RCC 7860 (cell line): ENCODE measurements at places on chromosomes 5 and 9.

DNA sequence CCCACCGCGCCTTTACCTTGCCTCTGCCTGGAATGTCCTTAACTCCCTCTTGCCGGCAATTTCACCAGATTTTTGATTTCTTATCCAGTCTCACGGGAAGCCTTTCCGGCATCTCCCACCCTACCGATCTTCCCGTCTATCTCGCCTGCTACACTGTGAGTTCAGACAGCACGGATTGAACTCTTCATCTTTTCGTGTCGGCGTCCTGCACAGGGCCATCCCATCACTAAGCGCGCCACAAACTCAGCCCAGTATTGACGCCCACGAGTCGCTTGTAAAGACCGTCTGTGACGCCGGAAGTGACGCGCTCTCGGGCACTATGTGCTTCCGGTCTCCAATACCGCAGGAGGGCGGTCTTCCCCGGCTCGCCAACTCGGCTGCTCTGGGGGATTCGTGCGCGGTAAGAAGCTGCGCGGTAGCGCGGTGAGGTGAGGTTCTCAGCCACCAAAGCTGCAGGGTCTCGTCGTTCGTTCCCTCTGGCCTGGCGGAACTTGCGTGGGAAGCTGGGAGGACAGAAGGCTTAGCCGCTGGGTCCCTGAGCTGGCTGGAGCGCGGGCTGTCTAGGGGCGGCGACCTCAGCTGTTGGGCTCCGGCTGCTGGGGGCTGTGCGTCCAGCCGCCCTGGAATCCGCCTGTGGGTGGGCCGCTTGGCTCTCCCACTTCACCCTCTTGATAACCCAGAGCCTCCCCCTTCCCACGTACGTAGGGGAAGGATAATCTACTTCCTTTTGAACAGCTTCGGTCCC lies at the start of gene ZCCHC9:
Gene ZCCHC9 (plus strand): TSS at position 317 of the 745 bp plus-strand sequence. CDS start 3,171 bp downstream, outside the sequence.
- peak; percentile 69 for DNase-seq

DNA sequence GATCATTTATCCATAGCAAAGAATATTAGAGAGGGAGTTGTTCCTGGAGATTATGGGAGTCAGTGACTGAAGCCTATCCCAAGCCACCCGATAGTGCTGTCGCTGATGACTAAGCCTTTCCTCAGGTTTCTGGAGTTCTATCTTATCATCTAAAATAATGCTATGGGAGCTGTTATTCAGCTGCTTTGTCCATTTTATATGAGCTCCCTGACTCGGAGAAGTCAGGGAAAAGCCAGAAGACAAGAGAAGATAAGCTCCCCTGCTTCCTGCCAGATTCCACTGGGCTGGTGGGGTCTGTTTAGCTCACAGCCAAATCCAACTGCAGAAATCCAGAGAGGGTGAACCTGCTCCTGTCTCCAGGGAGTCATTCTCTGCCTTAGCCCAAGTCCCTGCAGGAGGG lies 148.2 kb downstream of the DROSHA start:
- DNase-seq = peak; percentile 29

GRCh38 chr5:14948383-14948782 lies 76.8 kb upstream of the ANKH start:
- no peak for DNase-seq

DNA sequence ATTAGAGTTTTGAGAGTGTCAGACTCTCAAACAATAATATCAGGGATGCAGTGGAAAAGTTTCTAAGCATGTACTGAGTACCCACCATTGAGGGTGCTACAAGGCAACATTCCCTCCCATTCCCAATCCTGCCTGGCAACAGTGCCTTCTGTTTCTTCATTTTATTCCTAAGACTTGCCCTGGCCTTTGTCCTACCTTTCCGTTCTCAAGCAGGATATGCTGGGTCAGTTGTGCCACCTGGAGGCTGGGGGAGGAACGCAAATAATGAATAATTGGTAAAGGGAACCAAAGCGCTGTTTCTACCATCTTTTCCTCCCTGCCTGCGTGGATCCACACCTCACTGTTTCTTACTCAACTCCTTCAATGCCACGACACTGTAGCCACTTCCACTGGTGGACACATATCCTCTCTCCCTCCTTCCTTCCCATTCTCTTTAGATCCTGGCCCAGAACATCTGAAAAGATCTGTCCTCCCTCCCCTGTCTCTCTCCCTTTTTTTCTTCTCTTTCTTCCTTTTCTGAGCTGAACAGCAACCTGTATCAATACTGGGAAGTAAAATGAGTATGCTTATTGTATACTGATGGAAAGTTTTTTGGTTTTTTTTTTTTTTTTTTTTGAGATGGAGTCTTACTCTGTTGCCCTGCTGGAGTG lies 149.5 kb downstream of the C9orf152 start:
- peak; percentile 51 for DNase-seq

DNA sequence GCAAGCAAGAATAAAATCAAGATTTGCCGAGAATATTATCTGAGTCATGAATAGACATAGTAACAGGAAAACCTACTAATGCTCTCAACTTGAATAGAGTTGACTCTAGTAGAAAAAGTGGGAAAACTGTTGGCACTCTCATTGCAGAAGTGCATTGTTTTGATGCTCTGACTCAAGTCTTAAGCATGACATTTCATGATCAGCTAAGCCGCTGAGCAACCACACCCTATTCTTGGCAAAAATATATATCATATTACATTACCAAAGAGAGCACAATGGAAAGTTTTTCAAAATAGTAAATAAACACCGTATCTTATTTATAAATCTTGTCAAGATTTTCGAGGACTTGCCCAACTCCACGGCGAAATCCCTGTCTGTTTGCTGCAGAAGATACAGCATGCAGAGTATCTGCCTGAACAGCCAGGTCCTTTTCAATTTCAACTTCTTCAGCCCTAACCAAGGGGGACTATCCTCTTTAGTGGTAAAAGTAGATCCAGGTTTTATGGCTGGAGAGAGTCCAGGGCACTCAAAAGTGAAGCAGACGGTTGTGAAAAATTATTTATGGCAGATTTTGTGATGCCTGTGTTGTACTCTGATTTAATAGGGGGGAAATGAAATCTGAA lies 13.9 kb upstream of the ADAMTSL1 start:
- DNase-seq = peak; percentile 38

- no peak for DNase-seq
Measured at GRCh38 chr9:119675951-119676350, 306.7 kb upstream of the BRINP1 start.

GRCh38 chr5:43412156-43412555 lies at the start of gene CCL28:
CCL28 (minus strand) TSS chr5:43412391; CDS start chr5:43412316, 75 bp downstream.
- DNase-seq = no peak

GRCh38 chr5:9588254-9588653 lies 41.9 kb downstream of the TAS2R1 start:
- DNase-seq = no peak

- no peak for DNase-seq
Measured at GRCh38 chr5:84791138-84791537, 406.5 kb upstream of the EDIL3 start.

DNA sequence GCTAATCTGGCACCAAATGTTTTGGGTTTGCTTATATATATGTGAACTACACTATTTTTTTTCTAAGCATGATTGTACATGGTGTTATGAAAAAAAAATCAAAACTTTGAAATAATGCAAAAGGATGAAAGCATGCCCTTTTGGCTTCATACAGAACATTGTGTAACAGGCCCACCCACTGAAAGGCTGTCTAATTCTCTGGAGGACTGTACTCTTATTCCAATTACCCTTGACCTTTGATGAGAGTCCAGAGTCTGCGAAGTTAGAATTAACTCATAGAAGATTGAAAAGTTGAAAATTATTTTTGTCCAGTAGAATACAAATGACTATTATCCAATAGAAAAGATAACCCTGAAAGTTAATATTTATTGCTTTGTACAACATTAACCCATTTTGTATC lies 117.4 kb downstream of the ADAMTS12 start:
- DNase-seq = no peak

- no peak for DNase-seq
Measured at GRCh38 chr9:134550584-134550983, 91.0 kb upstream of the COL5A1 start.

GRCh38 chr5:87741881-87742280 lies 329.2 kb upstream of the CCNH start:
- no peak for DNase-seq

DNA sequence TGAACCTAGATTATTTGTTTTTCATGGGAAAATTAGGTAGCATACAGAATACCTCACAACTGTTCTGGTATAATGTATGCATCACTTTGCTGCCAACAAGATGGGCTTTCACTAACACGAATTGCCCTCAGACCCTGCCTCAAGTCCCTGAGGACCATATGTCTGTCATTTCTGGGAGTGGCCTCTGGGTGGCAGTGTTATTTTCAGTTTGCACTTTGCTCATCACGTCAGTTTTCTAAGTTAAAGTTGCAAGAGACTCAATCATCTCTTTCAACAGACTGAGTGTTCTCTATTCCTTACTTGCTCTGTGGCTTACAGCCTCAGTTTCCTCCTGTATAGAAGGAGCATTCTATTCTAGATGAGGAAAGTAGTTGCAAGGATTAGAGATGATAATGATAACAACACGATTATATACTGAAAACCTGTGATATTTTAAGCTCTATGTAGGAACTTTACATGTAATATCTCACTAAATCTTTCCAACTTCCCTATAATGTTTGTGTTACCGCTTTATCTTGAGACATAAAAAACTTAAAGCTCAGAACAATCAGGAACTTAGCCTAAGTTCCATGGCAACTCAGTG lies 55.7 kb downstream of the TSSK1B start:
- peak; percentile 31 for DNase-seq

DNA sequence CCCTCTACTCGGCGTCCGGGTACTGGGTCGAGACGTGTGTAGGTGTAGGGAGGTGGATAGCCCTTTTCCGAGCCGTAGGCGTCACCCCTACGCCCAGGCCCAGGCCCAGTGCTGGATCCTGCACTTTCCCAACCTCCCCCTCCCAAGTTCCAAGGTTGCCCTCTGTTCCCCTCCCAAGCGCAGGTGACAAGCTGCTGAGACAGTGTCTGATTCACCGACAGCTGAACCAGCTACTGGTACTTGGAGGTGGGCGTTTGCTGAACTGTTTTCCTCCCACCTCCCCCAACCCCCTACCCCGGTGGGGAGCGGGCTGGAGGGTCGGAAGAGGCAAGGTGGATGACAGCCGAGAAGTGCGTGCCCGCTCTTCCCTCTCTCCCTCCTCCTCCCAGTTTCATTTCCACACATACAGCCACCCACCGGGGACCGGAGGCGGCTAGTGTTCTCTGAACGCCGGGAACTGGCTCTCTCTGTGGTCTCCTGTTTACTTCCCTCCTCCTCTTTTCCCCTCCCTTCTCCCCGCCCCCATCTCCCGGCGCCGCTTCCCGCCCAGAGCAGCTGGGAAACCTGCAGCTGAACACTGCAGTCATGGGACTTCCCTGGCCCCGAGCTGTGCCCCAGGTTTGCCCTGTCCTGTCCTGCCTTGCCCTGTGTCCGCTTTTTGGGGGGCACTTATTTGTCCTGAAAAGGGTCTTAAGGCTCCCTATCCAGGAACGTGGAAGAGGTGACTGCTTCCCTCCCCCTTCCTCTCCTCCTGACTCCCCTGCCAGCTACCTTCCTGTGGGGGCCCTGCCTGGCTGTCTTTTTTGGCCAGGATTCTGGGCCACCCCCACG lies 6.2 kb upstream of the KLF9 start:
- peak; percentile 65 for DNase-seq

DNA sequence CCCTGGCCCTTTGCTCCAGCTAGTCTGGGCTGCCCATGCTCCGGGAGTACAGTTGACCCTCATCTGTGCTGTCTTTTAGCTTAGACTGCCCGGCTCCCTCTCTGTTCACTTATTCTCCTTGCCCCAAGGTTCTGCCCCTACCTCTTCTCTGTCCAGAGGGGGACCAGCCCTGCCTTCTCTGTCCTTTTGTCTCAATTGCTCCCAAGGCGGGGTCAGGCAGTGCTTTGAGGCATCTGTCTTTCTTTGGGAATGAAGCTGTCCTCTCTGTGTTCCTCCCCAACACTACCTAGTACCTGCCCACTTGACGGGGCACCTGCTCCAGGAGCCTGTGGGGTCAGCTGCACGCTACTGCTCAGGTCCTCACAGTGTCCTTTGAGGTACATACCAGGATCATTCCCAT lies 59.3 kb downstream of the PSD2 start:
- DNase-seq = no peak

- no peak for DNase-seq
Measured at GRCh38 chr9:102911185-102911584, 83.9 kb upstream of the CYLC2 start.

DNA sequence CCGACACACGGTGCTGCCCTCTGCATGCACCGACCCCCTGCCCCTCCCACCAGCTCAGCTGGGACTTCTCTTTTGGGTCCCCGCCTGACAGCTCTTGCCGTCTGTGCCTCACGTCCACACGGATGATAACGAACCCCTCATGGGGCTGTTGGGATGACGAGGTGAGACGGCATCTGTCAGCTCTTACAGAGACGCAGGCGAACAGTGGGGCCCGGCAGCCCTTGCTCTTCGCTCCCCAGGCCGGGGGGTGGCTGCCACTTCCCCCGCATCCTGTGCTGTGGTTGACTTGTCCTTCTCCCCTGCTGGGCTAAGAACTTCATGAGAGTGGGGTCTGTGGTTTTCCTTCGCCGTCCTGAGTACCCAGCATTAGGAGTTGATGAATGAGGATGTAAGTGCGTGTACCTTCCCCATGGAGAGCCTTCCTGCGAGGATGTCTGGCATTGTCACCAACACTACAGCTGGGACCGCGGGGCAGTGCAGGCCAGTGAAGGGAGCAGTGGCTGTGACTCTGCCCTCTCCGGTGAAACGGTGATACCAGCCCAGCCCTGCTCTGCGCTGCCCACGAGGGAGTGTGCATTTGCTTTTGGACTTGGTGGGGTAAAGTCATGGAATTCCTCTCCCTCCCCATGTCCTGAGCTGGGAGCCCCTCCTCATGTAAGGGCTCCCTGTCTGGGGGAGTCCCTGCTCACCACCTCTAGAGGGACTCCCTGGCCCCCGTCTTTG lies 23.2 kb downstream of the HK3 start:
- DNase-seq = no peak

GRCh38 chr5:107338335-107338734 lies 332.4 kb downstream of the EFNA5 start:
- DNase-seq = no peak

DNA sequence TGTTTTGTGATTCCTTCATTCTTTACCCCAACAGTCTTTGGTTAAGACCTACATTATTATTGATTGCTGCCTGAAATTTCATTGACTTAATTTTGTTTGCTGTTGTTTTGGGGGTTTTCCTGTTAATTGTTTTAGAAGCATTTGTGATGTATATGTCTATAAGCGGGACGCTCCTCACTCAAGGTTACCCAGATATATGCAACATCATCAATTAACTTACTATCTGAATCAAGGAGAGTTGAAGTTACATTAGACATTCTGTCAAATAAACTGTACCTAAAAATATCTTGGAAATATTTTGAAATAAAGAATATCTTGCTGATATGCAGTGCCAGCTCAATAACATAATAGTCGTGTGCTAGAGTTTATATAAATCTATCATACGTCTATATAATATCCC lies 125.9 kb upstream of the CDH18 start:
- no peak for DNase-seq

GRCh38 chr5:178141550-178141949 lies 10.7 kb downstream of the RMND5B start:
- no peak for DNase-seq

GRCh38 chr5:113056988-113057387 lies 80.4 kb downstream of the DCP2 start:
- DNase-seq = no peak
